ENCODE measurements at places on chromosomes 1 and 21.

DNA sequence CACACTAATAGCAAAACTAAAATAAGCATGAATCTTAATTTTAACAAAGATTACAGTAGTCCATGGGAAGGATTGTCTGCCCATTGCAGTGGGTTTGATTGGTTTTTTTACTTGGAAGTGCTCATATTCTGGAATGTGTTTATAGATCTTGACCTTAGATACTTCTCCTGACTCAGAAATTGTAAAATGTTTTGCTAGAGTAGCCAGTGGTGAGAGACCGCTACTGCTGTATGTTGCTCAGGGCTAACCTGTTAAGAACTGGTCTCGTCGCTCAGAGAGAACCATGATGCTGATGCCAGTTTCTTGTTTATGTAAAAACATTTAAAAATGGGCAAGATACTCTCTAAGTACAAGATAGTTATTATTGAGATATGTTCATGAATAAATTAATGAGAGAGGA lies 99.9 kb downstream of the ROR1 start:
- no peak for DNase-seq

GRCh38 chr1:157400766-157401165 lies 151.5 kb downstream of the FCRL5 start:
- no peak for DNase-seq

GRCh38 chr1:172515927-172516326 lies 17.0 kb upstream of the SUCO start:
- DNase-seq, result no peak

GRCh38 chr1:36156329-36157114 lies 562 bp downstream of the MAP7D1 start:
- peak; percentile 72 for DNase-seq

- no peak for DNase-seq
These were observed 17.4 kb downstream of the CACNA1S start for GRCh38 chr1:201094832-201095231.

DNA sequence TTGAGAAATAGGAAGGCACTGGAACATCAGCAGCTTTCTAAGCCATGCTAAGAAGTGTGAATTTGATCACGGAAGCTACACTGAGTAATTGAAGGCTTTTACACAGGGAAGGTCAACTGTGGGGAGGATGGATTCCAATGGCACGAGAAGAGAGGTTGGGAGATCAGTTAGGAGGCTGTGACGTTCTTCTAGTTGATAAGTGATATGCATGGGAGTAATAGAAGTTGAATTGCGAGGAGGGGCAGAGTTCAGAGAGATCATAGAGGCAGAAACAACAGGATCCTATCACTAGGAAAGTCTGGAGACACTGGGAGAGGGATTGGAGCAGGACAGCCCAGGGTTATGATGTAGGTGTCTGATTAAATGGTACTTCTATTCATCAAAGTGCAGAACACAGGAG lies 16.2 kb downstream of the LMOD1 start:
- DNase-seq, result no peak

- DNase-seq, result no peak
These were observed 303.6 kb downstream of the LMO4 start for GRCh38 chr1:87632232-87632631.

DNA sequence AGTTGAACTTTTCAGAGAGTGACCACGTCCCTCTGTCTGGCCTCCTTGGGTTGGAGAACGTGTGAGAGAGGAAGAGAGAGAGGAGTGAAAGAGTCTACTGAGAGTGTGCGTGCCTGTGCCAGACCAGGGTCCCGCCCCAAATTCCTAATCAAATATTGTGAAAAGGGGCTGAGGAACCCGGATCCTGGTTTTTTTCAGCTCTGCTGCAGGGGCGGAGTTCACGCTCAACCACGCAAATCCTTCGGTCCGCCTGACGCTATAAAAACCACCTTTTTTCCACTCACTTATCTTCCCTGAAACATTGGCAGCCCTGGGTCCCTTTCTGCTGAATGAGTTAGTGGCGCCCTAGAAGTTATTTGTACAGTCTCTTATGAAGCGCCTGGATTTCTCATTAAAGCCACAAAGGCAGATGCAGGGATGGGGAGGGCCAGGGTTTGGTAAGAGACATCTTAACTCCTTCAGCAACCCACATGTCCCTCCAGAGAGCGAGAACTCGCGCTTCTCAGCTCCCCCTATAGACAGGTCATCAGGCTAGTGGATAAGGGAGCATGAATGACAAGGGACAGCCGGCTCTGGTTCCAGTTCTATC lies at the start of gene FMOD:
TSS of gene FMOD (minus strand) at position 86 of the 589 bp plus-strand sequence. CDS start 2,852 bp downstream, outside the sequence.
- DNase-seq, result no peak

DNA sequence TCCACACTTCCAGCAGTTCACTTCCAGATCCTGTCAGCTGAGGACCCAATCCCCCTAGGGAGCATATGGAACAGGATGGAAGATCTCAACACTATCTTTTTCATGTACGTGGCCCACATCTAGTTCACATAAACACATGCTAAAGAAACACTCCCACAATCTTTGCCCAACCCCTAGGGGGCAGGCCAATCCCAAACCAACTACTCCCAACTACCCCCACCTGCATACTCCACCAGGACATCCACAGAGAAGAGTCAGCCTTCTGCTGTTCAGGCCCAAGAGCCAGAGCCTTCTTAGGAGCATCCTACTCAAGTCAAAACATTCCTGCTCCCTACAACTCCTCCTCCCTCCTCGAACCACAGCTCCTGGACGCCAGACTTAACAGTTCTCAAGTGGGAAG lies 5.6 kb upstream of the SLC5A9 start:
- DNase-seq, result no peak

Measured in posterior cingulate gyrus (tissue), 11 donors.